ENCODE measurements at places on chromosomes 4 and X.

DNA sequence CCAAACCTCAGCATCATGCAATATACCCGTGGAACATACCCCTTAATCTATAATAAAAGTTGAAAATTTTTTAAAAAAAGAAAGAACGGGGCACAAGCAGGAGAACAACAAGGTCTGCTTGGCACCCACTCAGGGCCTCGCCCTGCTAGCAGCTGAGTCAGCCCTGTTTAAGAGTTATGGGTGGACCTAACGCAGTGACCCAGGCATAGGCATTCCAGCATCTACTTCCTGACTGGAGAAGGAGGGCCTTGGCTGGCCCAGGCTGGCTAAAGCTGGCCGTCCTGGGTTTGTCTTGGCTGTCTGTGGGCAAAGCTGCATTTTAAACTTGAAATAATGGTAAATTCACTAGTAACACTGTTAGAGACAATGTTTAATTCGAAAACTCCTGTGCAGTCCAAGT lies 236.7 kb upstream of the PGRMC2 start:
- DNase-seq = no peak

DNA sequence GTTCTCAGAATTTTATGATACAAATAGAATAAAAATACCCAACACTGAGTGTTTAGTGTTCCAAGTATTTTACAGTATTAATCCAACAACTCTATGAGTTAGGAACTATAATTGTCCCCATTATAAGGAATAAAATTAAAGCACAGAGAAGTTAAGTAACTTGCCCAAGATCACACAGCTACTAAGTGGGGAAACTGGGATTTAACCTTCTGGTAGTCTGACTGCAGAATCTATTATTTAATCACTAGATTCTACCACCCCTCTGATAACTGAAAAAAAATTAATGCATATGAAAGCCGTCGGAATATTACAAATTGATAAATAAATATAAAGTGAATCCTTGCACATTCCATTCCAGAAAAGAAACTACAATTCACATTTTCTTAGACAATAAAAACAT lies 5.7 kb upstream of the NKX6-1 start:
- no peak for DNase-seq

- DNase-seq = no peak
Observed at GRCh38 chr4:187090401-187090800, 366.7 kb upstream of the FAT1 start.

GRCh38 chrX:9958183-9958582 lies 9.0 kb upstream of the CLDN34 start:
- DNase-seq = no peak

DNA sequence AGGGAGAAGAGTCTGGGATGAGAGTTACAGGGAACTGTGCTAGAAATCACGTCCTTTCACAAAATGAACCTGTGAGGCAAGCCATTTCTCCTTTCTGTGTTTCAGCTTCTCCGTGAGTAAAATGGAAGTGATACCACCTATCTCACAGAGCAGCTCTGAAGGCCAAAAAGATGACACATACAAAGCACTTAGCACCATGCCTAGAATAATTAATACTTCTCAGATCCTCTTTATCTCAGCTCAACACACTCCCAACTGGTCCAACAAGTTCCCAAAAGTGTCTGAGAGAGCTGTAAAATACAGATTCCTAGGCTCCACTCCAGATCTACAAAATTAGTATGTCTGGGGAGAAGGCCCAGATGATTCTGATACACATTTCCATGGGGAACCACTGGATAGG lies 38.3 kb downstream of the LHFPL1 start:
- no peak for DNase-seq
